ENCODE measurements at places on chromosomes 13 and 19.

- DNase-seq, result no peak
Observed at GRCh38 chr19:46357846-46358583, 11.1 kb downstream of the PPP5C start.

- no peak for DNase-seq
Observed at GRCh38 chr13:22563272-22563671, 617.5 kb upstream of the SGCG start.

DNA sequence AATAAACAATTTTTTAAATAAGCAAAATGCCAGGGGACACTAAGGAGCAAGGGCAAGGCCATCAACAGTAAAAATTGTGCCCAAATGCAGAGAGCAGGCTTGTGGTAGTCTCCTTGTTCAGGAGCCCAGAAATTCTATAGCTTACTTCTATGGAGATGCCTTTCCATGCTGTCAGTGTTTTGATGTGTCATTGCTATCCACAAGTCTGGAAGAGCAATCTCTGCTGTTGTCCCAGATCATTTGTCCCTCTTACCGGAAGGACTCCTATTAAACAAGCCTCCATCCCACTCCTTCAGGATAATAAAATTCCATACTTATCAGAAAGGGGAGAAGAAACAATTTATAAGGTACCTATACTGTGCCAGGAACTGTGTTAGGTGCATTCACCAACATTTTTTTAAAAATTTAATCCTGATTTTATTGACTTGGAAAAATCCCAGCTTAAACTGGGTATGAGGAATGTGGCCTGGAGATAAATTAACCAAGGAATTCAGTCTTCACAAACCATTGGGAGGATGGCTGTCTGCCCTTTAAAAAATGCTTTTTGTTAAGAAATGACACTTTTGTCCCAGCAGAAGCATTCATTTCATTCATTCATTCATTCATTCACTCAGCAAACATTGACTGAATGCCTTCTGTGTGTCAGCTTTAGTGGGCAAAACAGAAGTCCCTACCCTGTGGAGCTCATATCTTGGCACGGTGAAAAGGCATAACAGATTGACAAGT is 26.8 kb upstream of the CYSLTR2 start:
- no peak for DNase-seq

GRCh38 chr13:45892513-45892912 is 41.0 kb upstream of the SIAH3 start:
- no peak for DNase-seq

GRCh38 chr13:75399168-75399878 is 82.6 kb downstream of the TBC1D4 start:
- no peak for DNase-seq

DNA sequence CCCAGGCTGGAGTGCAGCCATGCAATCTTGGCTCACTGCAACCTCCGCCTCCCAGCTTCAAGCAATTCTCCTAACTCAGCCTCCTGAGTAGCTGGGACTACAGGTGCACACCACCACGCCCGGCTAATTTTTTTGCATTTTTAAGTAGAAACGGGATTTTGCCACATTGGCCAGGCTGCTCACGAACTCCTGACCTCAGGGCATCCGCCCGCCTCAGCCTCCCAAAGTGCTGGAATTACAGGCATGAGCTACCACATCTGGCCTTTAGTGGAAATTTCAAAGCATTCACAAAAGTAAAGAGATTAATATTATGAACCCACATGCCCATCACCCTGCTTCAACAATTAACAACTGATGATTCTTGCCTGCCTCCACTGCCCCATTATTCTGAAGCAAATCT is 20.5 kb upstream of the LATS2 start:
- DNase-seq, result no peak

- no peak for DNase-seq
Observed at GRCh38 chr13:110233181-110233950, 73.6 kb downstream of the COL4A1 start.

GRCh38 chr13:40120288-40120687 is 464.8 kb downstream of the COG6 start:
- DNase-seq, result no peak

- DNase-seq, result no peak
Observed at GRCh38 chr13:37706041-37706440, 107.5 kb upstream of the POSTN start.

- DNase-seq, result peak; percentile 49
Observed at GRCh38 chr13:72255908-72256307, 388.9 kb upstream of the DACH1 start.

- DNase-seq, result no peak
Observed at GRCh38 chr19:21611659-21612402, 106.4 kb downstream of the ZNF429 start.

DNA sequence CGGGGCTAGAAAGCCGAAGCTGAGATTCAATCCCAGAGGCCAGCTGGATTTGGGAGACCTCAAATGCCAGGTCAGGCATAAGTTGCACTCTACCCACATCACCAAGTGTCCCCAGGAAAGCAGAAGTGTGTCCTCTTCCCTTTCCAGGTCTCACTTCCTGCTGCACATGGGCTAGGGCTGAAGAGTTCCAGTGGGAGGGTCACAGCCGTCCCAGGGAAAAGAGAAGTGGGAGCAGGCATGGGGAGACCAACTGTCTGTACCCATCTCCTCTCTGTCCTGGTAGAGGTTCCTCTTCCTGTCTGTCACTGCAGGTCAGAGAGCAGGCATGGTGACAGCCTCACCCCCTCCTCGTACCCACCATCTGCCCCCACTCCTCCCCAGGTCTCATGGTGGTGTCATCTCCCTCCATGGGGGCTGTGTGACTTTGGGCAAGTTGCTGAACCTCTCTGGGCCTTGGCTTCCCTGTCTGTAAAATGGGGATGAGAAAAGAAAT is 14.8 kb downstream of the AXL start:
- DNase-seq, result no peak

DNA sequence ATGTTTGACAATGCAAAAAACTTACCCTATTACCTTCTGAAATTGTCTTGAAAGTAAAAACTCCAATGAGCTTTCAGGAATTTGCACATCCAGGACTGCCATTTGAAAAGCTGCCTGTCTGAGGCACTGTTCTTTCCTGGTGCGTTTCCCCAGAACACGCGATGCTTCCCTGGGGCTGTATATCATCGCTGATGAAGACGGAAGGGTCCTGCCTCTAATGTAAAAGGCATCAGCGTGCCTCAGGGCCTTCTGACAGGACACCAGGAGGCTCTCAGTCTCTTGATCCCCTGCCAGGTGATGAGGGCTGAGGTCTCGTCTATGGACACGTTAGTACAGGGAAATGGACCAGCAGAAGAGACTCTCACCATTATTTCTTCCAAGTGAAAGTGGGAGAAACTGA is 296.8 kb downstream of the EFNB2 start:
- DNase-seq, result no peak

GRCh38 chr19:1521636-1522035 is 2.2 kb upstream of the PLK5 start:
- no peak for DNase-seq

- DNase-seq, result no peak
Observed at GRCh38 chr19:14082675-14082960, 3.0 kb downstream of the C19orf67 start.

GRCh38 chr13:95527955-95528354 is 24.6 kb upstream of the CLDN10 start:
- no peak for DNase-seq
